HCEC 1CT (cell line): ENCODE measurements at places on chromosomes 1 and 21.

DNA sequence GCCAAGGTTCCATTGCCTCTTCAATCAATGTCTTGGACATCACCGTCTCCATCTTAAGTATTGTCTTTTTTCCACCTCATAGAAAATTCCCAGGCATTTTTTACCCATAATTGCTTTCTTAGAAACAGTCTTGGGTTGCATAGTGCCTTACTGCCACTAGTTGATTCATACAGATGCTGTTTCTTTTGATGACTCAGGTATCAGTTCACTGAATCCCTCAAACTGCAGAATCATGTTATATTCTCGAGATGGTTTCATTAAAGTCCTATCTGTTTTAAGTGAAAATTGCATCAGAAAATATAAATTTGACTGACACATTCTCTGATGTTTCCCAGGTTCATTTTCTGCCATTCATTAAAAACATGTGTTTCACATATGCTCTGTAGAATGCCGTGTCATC is 1489.1 kb downstream of the BRINP3 start:
- DNase-seq, result peak; percentile 57

DNA sequence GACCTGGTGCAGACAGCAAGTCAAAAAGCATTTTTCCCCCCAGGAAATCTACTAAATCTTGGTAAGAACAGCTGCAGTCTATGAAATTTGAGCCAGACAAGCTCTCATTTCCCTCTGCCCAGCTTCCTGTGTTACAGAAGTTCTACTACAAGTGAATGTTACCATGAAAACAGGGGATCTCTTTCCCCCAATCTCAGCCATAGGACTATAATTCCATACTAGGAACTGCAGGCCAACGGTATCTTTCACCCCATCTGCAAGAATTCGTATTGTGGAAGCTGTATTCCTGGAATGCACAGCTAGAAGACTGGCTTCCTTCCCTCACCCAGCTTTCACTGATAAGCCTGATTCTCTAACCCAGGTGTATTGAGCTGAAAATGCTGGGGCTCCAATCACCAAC is 1655.4 kb downstream of the BRINP3 start:
- DNase-seq, result peak; percentile 58

DNA sequence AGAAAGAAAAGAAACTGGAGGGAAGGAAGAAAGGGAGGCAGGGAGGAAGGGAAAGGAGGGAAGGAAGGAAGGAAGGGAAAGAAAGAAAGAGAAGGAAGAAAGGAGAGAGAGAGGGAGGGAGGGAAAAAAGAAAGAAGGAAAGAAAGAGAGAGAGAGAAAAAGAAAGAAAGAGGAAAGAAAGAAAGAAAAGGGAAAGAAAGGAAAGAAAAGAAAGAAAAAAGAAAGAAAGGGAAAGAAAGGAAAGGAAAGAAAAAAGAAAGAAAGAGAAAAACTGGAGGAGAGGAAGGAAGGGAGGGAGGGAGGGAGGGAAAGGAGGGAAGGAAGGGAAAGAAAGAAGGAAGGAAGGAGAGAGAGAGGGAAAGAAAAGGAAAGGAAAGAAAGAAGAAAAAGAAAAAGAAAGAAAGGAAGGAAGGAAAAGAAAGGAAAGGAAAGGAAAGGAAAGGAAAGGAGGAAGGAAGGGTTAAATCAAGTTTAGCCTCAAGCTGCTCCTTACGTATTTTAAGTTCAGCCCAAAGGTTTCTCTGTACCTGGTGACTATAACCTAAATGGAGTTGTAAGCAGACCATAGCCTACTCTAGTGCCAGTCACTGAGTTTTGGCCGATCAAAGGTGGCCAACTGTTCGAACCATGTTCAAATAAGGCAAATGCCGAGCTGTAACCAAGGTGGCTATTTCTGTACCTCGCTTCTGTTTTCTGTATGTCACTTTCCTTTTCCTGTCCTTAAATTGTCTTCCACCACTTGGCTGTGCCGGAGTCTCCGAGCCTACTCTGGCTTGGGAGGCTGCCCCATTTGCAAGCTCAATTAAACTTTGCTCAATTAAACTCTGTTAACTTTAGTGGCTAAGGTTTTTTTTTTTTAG is 37.8 kb upstream of the TMPRSS2 start:
- DNase-seq, result no peak

GRCh38 chr1:245060684-245061374 is 94.0 kb upstream of the KIF26B start:
- DNase-seq, result peak; percentile 52

GRCh38 chr1:151147132-151147503 is 687 bp upstream of the SEMA6C start:
- DNase-seq, result no peak

DNA sequence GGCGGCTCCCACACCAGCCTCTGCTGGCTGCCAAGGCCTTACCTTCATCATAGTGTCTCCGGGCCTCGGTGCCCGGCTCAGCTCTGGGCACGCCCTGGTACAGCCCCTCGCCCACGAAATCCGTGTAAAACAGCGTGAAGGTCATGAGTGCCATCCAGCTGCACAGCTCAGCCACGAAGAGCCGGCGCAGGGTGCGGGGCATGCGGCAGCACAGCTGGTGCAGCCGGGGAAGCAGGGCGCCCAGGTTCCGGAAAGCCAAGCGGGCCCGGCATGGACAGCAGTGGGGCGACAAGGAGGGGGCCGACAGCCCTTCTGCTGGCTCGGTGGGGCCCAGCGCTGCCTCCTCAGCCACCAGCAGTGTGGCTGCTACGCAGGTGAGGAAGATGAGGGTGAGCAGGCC is 17.5 kb downstream of the SLC45A3 start:
- DNase-seq, result no peak

GRCh38 chr21:33578959-33579542 is 9.4 kb downstream of the DONSON start:
- peak; percentile 59 for DNase-seq

GRCh38 chr1:107964336-107965109 is 457 bp downstream of the VAV3 start:
- DNase-seq, result no peak

- DNase-seq, result no peak
Measured at GRCh38 chr1:27397110-27397509, 4.7 kb downstream of the GPR3 start.

- DNase-seq, result peak; percentile 14
Measured at GRCh38 chr1:204207136-204207616, 6.6 kb downstream of the GOLT1A start.

DNA sequence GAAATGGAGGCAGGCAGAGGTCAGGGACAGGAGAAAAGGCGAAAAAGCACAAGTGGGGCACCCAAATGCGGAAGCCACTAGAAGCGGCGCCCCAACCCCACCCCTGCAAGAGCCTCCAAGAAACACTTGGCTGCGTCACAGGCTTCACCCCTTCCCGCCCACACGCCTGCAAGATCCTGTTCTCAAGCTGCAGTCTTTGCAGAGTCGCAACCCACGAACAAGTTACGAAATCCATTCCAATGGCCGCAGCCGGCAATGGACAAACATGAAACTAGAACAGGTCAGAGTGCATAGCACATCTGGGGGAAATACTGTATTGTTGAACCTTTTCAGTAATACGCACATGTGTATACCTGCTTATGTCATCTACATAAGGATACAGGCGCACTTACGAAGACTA is 103.6 kb downstream of the PSMG1 start:
- no peak for DNase-seq

DNA sequence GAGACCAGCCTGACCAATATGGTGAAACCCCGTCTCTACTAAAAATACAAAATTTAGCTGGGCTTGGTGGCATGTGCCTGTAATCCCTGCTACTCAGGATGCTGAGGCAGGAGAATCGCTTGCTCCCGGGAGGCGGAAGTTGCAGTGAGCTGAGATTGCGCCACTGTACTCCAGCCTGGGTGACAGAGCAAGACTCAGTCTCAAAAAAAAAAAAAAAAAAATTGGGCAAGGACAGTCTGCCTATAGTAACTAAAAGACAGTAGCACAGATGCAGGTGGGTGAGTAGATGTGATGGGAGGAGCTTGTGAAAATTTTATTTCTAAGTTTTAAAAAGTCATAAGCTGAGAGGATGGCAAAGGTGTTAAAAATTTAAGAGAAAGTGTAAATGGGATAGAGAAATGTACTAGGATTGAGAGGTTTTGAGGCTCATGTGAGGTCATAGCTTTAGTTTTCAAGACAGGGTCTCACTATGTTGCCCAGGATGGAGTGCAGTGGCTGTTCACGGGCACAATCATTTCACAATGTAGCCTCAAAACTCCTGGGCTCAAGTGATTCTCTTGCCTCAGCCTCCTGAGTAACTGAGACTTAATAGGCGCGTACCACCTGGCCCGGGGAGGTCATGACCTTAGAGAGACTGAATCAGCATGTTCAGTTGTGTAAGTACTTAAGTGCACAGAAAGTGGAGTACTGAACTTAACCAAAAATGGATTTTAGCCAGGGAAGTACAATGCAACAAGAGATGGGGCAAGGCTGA is 33.7 kb downstream of the PTP4A2 start:
- DNase-seq, result peak; percentile 51

GRCh38 chr1:3864884-3865283 is 7.6 kb downstream of the DFFB start:
- no peak for DNase-seq

- no peak for DNase-seq
Measured at GRCh38 chr1:234760303-234760723, 150.3 kb upstream of the IRF2BP2 start.

DNA sequence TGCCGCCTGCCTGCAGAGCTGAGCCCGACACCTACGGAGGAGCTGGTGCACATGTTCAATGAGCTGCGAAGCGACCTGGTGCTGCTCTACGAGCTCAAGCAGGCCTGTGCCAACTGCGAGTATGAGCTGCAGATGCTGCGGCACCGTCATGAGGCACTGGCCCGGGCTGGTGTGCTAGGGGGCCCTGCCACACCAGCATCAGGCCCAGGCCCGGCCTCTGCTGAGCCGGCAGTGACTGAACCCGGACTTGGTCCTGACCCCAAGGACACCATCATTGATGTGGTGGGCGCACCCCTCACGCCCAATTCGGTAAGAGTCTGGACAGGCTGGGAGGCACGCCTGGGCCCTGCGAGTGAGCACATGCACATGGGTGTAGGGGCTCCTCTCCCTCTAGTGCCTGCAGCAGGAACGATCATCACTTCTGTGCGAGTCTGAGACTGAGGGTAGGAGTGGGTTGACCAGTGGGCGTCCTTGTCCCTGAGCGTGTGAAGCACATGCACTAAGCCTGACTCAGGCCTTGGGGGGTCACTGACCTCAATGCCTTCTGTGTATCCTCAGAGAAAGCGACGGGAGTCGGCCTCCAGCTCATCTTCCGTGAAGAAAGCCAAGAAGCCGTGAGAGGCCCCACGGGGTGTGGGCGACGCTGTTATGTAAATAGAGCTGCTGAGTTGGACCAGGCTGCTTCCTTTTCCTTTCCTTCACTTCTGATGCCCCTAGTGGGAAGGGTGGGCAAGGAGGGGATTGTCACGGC is 6.9 kb downstream of the DMAP1 start:
- peak; percentile 71 for DNase-seq

GRCh38 chr1:53373246-53373645 is 45.4 kb upstream of the LRP8 start:
- no peak for DNase-seq

DNA sequence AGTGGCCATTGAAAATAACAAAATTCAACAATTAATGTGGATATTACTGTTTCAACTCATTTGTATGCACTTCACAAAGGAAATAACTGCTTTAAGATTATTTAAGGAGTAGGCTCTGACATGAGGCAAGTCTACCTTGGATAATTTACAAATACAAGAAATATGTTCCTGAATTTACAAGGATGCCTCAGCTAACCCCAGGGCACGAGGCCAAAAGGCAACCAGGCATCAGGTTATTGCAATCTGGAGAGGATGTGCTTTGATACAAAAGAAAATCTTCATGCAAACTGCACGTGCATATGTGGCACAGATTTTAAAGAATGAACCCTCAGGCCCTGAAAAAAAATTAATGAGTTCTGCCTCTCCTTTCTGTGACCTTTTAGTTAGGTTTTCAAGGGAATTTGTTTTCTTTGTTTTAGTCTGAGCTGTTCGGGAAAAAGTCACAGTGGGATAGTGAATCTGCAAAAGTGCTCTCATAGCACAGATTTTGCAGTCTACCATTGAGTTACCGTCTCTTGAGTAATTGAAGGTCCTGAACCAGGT is 1304.2 kb upstream of the ADGRL4 start:
- DNase-seq, result no peak

DNA sequence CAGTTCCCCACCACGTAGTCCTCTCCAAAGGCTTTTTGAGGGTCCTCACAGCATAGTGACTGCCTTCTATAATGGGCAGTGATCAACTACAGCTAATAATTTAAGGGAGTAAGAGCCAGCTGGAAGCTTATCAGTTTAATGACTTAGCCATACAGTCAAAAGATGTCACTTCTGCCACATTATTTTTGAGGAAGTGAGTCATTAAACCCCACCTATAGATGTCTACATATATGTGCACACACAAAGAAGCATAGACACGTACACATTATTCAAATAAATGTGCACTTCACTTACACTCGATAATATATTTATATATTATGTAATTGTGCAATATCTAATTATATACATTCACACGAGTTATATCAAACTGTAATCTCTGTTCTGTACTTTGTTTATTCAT is 1704.7 kb downstream of the KCNT2 start:
- no peak for DNase-seq

DNA sequence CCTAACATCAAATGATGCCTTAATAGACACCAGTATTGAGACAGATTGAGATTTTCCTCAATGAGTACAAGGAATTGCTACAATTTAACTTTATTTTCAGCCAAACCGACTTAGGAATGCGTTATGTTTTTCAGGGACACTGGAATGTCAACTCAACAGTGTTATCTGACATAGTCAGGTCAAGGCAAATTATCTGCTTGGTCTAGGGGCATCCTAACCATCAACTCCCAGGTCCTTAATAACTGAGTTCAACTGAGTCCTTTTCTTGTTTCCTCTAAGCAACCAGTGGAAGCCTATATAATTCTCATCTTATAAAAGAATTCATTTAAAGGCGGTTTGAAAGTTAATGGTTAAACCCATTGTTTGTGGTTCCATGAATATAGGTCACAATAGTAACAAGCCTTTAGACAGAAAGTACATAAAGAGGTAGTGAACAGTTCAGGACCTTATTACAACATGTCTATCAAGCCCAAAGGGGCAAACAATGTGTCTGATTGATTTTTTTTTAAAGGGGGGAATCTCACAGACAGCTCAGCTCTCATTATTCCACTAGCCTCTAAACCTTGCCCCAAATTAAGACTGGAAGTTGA is 32.3 kb upstream of the NR5A2 start:
- DNase-seq, result no peak

DNA sequence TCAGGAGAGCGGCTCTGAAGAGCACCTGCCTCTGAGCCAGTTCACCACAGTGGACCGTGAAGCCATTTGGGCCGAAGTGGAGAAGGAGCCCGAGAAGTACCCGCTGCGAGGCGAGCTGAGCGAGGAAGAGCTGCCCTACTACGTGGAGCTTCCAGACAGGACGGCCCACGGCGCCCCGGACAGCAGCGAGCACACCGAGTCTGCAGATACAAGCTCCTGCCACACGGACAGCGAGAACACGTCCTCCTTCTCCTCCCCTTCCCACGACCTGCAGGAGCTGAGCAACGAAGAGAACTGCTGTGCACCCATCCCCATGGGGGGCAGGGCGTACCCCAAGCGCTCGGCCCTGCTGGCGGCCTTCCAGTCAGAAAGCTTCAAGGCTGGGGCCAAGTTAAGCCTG is 74.9 kb upstream of the MORC3 start:
- no peak for DNase-seq

GRCh38 chr1:115706587-115707425 is 61.7 kb downstream of the CASQ2 start:
- peak; percentile 25 for DNase-seq
